ENCODE measurements at places on chromosomes 6 and 20. TPM values are rescaled to one million over a fixed set of nuclear protein-coding genes. Genes with fewer than 3 reads are reported as not detected.

GRCh38 chr6:48990739-48991138 lies 472.3 kb downstream of the MMUT start:
- H3K36me3 ChIP-seq: no peaks in the 10 kb centered on the region
- no peak overlapping the region for H3K27ac ChIP-seq
- no peaks in the 10 kb centered on the region for H3K4me1 ChIP-seq
- H3K27me3 ChIP-seq: no peaks in the 10 kb centered on the region

DNA sequence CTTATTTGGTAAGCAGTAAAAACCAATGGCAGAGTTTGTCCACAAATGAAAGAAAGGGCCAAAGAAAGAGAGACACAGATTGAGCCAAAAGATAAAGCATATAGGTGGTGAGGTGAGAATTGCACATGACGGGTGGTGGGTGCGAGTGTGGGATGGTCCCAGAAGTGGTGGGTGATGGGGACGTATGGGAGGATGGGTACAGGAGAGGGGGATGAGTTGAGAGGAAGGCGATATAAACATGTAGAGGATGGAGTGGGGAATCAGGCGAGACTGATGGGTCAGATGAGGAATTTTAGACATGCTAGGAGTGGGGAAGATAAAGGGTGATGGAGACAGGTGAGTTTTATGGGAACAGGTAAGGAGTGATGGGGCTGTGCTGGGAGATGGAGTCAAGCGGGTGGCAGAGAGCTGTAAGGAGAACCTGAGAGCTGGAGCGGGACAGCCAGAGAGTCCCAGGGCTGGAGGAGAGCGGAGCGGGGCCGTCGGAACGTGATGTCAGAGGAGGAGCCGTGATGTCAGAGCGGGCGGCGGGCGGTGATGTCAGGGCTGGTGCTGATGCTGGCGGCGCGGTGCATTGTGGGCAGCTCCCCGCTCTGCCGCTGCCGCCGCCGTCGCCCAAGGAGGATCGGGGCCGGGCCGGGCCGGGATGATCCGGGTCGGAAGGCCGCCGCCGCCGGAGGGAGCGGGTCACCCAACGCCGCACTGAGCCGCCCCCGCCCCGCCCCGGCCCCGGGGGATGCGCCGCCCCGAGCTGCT lies at the start of gene TTBK1:
TSS of gene TTBK1 (plus strand) at position 574 of the 756 bp plus-strand sequence. CDS start 3,180 bp downstream, outside the sequence.
- H3K36me3 ChIP-seq: no peaks in the 10 kb centered on the region
- H3K27ac ChIP-seq: no peak within 1 kb of the TSS
- peaks cover 7% of the 10 kb centered on the region for H3K4me1 ChIP-seq
- H3K27me3 ChIP-seq: peaks cover 26% of the 10 kb centered on the region

DNA sequence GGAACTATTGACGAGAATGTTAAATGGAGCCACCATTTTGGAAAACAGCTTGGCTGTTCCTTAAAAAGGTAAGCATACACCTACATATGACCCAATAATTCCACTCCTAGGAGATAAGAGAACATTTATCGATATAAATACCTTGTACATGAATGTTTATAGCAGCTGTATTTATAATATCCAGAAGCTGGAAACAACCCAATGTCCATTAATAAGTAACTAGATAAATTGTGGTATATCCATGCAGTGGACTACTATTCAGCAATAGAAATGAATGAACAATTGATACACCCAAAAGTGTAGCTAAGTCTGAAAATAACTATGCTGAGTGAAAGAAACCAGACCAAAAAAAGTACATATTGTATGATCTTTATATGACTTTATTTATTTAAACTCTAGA lies 42.2 kb upstream of the ADIG start:
- H3K27me3 ChIP-seq: no peaks in the 10 kb centered on the region
- H3K4me3 ChIP-seq: no peak overlapping the region
- peaks cover 15% of the 10 kb centered on the region for H3K36me3 ChIP-seq
- H3K4me1 ChIP-seq: no peaks in the 10 kb centered on the region
- no peak for DNase-seq

DNA sequence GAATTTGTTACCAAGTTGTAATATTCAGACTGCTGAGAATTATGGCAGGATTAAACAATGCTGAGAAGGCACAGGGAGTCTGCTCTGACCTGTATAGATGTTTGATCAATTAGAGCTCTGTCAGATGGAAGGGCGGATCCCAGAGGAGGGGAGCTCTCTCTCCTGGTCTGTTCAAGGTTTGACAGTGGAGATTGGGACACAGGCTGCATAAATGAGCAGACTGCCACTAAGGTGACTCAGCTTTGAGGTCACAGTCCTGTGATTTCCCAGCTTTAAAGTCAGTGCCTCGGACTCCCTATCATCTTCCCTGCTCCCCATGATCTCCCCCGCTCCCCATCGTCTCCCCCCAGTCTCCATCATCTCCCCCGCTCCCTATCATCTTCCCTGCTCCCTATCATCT lies 59.2 kb upstream of the SLC22A23 start:
- H3K4me1 ChIP-seq: no peaks in the 10 kb centered on the region
- no peak overlapping the region for H3K4me3 ChIP-seq
- H3K36me3 ChIP-seq: no peaks in the 10 kb centered on the region
- H3K27me3 ChIP-seq: no peaks in the 10 kb centered on the region

- no peaks in the 10 kb centered on the region for H3K36me3 ChIP-seq
- H3K27ac ChIP-seq: no peak overlapping the region
- H3K4me1 ChIP-seq: no peaks in the 10 kb centered on the region
- H3K27me3 ChIP-seq: no peaks in the 10 kb centered on the region
Measured at GRCh38 chr6:55184782-55185530, 10.6 kb downstream of the HCRTR2 start.

- no peaks in the 10 kb centered on the region for H3K4me1 ChIP-seq
- H3K27ac ChIP-seq: no peak overlapping the region
- DNase-seq: no peak
Measured at GRCh38 chr6:131828951-131829350, 21.1 kb downstream of the ENPP1 start.

GRCh38 chr6:170066679-170067078 lies 224.2 kb downstream of the DLL1 start:
- no peak overlapping the region for H3K27ac ChIP-seq
- no peaks in the 10 kb centered on the region for H3K27me3 ChIP-seq
- no peak overlapping the region for H3K4me3 ChIP-seq
- DNase-seq: no peak
- H3K4me1 ChIP-seq: no peaks in the 10 kb centered on the region
- H3K36me3 ChIP-seq: no peaks in the 10 kb centered on the region

- H3K36me3 ChIP-seq: no peaks in the 10 kb centered on the region
- H3K4me3 ChIP-seq: no peak overlapping the region
Measured at GRCh38 chr20:13202565-13202964, 18.5 kb upstream of the ISM1 start.

The XKR7 gene
- 0.06 TPM for total RNA-seq
